ENCODE measurements at places on chromosomes 5 and 9.

DNA sequence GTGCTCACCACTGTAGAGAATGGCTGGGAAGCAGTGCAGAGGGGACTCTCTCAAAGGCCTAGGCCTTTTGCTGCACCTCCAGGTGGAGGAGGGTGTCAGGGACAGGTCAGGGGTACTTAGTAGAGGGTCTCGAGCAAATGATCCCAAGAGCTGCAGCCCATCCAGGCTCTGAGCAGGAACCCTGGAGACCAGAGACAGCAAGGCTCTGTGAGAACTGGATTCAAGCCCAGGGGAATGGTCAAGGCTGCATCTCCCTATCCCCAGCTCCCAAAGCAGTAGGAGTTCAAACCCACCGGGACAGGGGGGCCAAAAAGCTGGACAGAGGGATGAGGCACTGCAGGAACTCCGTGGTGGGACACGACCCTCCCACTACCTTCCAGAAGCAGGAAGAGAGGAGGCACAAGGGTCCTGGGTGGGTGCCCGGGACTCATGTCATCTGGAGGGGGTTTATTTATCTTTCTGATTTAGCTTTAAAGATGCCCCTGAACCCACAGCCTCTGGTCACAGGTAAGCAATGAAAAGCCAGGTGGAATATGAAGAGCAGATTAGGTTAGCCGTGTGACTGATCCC lies 124.8 kb downstream of the MVB12B start:
- DNase-seq: no peak

DNA sequence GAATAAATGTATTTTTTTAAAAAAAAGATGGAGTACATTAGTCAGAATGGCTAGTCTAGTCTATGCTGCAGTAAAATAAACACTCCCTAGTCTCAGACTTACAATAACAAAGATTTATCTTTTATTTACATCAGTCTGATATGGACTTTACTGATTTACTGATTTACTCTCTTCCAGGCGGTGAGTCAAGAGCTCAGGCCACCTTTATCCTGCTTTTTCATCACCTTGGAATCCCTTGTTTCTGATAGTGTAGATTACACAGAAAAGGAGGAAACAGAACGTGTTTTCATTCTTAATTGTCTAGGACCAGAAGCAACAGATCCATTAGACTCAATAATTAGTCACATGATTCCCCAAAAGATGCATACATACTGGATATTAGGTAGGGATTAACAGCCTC lies 290.1 kb upstream of the TRPC7 start:
- no peak for DNase-seq

DNA sequence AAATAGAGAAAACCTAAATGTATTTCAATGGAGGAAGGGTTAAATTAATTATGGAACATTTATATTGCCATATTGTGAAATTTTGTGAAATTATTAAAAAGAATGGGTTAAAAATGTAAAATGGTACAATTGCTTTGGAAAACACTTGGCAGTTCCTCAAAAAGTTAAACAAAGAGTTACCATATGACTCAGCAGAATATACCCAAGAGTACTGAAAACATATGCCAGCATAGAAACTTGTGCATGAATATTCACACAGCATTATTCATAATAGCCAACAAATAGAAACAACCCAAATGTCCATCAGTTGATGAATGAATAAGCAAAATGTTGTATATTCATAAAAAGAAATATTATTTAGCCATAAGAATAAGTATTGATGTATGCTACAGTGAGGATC lies 181.0 kb upstream of the MAST4 start:
- no peak for DNase-seq

DNA sequence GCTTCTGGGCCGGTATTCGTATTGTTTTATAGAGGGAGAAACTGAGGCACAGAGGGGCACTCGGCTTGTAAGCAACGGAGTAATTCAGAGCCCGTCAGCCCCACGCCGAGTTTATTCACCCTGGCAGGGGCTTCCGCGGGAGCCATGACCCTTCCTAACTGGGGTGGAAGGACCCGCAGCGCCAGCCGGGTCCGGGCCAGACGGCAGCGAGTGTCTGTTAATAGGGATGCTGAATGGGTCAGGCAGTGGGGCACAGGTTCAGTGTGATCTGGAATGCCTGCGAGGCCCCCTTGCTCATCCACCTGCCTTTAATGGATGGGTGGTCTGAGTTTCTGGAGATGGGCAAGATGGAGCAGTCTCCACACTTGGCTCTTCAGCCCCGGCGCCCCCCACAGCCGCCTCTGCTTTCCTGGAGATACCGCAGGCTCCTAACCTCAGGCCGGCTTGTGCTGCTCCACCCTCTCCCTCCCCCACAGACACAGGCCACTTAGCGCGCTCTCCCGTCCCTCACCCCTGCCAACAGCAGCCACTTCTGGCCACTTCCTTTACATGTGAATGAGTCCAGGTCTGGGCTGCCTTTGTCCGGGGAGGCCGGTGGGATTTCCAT lies 147.1 kb downstream of the ERCC6L2 start:
- peak; percentile 35 for DNase-seq

GRCh38 chr9:127856729-127857116 lies 2.3 kb upstream of the ENG start:
- DNase-seq: no peak

GRCh38 chr9:85290019-85290418 lies 451.7 kb downstream of the AGTPBP1 start:
- DNase-seq: peak; percentile 2

- DNase-seq: no peak
Measured at GRCh38 chr9:117307701-117308100, 107.2 kb downstream of the ASTN2 start.

GRCh38 chr9:96382175-96382574 lies 1.3 kb downstream of the SLC35D2 start:
- no peak for DNase-seq

DNA sequence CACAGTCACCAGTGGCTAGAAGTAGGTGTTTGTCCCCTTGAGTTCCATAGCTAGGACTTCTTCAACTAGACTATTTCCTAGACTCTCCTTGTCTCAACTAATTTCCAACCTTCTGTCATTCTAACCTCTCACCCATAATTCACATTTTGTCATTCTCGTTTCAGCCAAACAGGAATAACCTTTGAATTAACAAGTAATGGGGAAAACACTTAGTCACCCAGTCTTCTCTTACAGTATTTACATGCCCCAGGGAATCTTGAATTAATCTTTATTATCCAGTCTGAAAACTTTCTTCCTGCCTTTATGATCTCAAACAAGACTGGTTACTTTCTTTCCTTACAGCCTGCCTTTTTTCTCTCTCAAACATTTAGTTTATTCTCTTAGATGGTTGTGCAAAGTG lies 63.3 kb upstream of the RUSC2 start:
- DNase-seq: no peak

- no peak for DNase-seq
Measured at GRCh38 chr5:40904994-40905306, 4.3 kb upstream of the C7 start.

DNA sequence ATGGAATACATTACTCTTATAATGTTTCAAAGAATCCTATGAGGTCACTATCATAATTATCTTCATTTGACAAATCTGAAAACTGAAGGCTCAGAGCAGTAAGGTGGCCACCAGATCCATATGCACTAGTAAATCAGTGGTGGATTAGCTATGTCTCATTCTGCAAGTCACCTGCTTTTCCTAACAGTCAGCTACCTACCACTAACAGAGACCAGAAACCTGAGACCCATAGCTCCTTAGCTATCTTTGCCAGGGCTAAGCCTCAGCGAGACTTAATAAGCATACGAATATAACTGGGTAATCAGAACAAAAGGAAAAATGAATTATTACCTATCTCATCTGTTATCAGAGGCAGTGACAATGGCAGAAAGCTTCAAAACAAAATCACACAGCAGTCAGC lies 118.7 kb downstream of the AUH start:
- no peak for DNase-seq

DNA sequence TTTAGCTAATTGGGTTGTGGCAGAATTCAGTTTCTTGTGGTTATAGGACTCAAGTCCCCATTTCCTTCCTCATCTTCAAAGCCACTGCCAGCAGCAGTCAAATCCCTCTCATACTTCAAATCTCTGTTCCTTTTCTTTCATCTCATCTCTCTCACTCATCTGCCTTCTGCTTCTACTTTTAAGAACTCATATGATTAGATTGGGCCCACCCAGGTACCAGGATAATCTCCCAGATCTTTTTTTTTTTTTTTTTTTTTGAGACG lies 8.0 kb upstream of the REEP5 start:
- DNase-seq: no peak
